ENCODE measurements at places on chromosomes 7 and 10.
A peak's percentile ranks its signal among the peaks of the same experiment; 100 is the strongest.

GRCh38 chr7:107528461-107528860 lies 35.3 kb downstream of the COG5 start:
- DNase-seq = no peak

DNA sequence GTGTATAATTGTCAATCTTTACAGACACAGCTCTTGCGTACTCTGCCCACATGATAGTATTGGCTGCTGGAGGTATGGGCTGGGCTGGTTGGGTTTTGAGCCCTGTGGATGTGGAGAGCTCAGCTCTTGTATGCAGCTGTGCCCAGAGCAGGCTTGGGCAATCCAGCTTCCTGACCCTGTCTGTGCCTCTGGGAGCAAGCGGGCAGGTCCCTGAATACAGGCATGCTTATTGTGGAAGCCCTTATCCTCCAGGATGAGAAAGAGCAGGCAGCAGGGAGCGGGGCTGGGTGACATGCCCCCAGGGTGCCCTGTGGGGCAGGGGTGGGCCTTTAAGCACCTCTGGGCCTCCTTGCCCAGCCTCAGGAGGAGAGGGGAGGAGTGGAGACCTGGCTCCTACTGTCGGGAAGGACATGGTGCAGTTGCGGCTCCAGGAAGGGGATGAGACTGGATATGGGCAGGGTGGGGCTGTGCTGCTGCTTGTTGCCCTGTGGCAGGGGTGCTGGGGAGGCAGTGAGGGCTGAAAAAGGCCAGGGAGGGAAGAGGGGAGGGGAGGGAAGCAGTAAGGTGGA lies 32.7 kb upstream of the SH2D4B start:
- no peak for DNase-seq

GRCh38 chr7:90244909-90245851 lies at the start of gene CFAP69:
CFAP69 (plus strand) TSS chr7:90245174; CDS start chr7:90245425, 251 bp downstream.
- DNase-seq = peak; percentile 51

- no peak for DNase-seq
Measured at GRCh38 chr10:59668096-59668495, 41.6 kb downstream of the SLC16A9 start.

GRCh38 chr10:8043569-8044306 lies 10.8 kb upstream of the GATA3 start:
- DNase-seq = no peak

GRCh38 chr10:70109064-70109729 lies 23.4 kb downstream of the AIFM2 start:
- DNase-seq = no peak

Measured in brain pericyte (primary cell).